CD4-positive, alpha-beta T cell treated with Interleukin-2 at 100 ng/mL for 4 hours (primary cell): ENCODE measurements at places on chromosomes 7 and 10.

DNA sequence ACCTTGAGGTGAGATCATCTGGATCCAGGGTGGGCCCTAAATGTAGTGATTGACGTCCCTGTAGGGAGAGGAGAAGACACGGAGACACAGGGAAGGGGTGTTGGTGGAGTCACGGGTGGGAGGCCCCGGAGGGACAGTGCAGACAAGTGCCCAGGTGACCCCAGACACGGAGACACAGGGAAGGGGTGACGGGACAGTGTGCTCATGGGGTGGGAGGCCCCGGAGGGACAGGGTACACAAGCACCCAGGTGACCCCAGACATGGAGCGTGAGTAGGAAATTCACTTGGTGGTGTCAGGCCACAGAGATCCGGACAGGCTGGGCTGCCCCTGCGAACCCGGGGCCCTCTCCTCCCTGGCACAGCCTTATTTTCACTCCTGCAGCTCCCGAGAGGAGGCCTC lies 176.9 kb downstream of the PTPRN2 start:
- DNase-seq, result no peak

DNA sequence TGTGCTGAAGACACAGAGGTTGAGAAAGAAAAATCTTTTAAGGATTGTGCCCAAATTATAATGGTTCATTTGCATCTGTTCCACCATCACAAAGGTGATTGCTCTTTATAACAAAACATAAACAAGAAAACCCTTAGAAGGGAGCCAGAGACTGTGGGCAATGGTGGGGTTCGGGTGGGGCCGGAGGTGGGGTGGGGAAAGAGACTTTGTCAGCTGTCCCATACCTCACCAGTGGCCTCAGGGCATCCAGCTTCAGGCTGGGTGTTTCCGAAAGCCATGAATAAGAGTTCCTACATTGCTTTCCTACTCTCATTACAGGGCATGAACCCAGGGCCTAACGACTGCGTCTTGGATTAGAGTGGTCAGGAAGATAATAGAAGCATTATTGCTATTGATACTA lies 227.9 kb downstream of the PHTF2 start:
- DNase-seq, result no peak

- DNase-seq, result no peak
Measured at GRCh38 chr10:30821994-30822692, 192.6 kb upstream of the LYZL2 start.

GRCh38 chr10:60747817-60748469 lies 30.3 kb upstream of the CDK1 start:
- DNase-seq, result no peak

DNA sequence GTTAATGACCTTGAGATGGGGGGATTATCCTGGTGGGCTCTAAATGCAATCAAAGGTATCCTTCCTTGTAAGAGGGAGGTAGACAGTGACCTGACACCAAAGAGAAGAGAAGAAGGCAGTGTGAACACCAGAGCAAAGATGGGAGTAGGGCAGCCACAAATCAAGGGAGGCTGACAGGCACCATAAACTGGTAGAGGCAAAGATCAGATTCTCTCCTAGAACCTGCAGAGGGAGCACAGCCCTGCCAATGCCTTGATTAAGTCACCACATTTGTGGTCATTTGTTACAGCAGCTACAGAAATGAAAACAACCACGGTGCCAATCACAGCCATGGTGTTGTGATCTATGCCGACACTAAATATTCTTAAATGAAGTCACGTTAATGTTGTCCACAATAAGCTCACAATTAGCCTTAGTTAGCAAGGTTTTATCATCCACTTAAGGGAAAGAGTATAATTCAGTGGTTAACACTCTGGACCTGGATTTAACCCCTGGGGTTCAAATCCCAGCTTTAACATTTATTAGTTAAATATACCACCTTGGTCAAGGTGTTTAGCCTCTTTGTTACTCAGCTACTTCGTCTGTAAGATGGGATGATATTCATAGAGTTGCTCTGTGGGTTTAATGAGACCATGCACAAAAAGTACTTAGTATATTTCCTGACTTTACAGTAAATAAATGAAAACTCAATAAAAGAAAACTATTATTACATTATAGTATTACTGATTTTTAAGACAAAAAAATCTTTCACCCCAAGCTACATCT lies 70.8 kb downstream of the SGMS1 start:
- DNase-seq, result peak; percentile 56

GRCh38 chr10:69362471-69362954 lies 54.2 kb downstream of the TACR2 start:
- peak; percentile 30 for DNase-seq

DNA sequence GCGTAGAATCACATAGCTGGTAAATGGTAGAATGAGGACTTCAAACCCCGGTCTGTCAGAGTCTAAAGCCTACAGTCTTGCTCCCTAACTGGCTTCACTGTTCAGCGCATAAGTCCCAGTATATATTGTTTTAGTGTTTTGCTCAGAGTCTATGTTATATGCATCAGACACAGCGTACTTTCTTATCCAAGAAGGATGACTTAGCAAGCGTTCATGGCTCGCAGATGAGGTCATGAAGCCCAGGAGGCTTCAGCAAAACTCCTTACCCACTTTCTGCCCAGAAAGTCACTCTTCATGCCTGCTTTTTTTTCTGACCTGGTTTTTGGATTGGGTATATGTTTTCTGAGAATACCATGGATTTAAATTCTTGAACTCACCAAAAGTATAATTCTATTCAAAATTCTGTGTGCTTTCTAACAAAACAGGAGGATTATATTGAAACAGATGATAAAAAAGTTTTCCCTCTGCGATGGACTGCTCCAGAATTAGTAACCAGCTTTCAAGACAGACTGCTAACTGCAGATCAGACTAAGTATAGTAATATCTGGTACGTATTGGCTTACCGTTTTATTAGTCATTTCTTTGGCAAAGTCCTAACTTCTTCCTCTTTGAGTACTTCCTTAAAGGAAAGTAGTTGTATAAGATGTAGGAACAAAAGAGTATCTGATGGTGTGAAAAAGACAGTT lies 24.6 kb upstream of the BHLHA15 start:
- no peak for DNase-seq

DNA sequence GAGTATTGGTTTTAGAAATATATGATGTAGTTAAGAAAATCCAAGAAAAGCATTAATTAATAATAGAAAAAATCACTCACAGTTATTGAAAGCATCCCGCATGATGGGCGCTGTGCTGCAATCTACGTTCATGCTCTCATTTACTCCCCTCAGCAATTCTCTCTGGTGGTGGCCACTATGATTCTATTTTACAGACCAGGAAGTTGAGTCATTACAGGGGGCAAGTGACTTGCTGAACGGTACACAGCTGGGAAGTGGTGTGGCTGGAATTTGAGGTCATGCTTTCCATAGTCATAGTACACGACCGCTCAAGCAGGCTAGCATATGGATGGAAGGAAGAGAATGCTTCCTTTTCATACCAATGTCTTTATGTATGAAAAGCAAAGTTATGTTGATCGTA lies 117.4 kb downstream of the TES start:
- DNase-seq, result no peak

- DNase-seq, result no peak
Measured at GRCh38 chr7:71388181-71388580, 256.2 kb downstream of the GALNT17 start.

GRCh38 chr10:68296843-68297663 lies 34.8 kb upstream of the HNRNPH3 start:
- no peak for DNase-seq

GRCh38 chr10:96896884-96897589 lies 64.9 kb downstream of the LCOR start:
- DNase-seq, result no peak

GRCh38 chr10:62582101-62582705 lies 208.0 kb downstream of the ZNF365 start:
- DNase-seq, result no peak

GRCh38 chr10:117016266-117016665 lies 11.3 kb upstream of the SHTN1 start:
- DNase-seq, result no peak

DNA sequence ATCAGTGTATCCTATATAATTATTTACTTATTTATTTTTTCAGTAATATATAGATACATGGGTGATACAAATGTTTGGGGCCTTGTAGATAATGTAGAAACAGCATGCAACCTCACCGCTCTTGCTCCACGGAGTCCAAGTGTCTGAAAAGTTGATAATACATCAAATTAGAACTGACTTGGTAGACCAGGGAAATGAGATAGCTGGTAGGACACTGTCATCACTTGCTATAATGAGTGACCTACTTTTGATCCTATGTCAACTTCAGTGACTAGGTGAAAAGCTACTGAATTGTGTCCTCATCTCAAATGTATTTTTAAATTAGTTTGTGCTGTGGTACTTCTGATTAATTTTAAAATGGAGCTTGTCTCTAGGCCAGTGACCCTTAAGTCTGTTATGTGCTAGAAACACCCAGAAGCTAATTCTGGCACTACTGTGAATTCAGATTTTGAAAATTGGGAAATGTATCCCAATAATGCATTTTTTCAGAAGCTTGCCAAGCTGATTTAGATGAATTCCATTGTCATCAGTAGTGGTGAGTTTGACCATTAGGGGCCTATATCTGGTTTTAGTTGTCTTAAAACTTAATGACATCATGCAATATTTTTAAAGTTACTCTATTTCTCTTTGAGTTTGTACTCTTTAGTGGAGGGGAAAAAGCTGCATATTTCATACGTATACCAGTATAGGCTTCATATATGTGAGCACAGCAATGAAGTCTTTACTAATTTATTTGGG lies 17.4 kb downstream of the CDK1 start:
- no peak for DNase-seq

- DNase-seq, result peak; percentile 54
Measured at GRCh38 chr10:30502266-30503060, 68.5 kb downstream of the MAP3K8 start.

- DNase-seq, result no peak
Measured at GRCh38 chr10:79984851-79985250, 35.9 kb upstream of the SFTPD start.

GRCh38 chr7:129776362-129776722 lies 164.8 kb downstream of the NRF1 start:
- no peak for DNase-seq

- no peak for DNase-seq
Measured at GRCh38 chr10:7534480-7534852, 123.6 kb upstream of the SFMBT2 start.

GRCh38 chr7:12729112-12729511 lies 41.7 kb downstream of the ARL4A start:
- DNase-seq, result no peak

DNA sequence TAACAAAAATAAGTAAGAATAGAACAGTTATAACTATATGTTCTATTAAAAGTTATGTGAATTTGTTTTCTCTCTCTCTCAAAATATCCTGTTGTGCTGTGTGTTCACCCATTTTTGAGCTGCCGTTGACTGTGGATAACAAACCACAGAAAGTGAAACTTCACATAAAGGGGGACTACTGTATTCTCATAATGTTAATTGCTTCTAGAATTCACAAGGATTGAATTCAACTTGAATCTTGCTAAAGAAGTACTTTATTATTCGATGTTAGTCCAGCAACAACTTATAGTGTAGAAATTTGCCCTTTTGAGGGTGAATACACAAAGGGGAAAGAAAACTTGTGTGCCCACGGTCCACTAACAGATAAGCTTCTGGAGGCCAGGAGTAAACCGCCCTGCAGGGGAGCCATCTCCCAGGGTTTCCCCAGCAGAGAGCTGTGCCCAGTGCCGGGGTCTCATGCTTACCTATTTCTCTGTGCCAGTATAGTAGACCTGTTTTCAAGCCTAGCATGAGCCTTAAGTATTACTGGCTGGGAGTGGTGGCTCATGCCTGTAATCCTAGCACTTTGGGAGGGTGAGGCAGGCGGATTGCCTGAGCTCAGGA lies 87.1 kb downstream of the KAT6B start:
- DNase-seq, result no peak

- DNase-seq, result no peak
Measured at GRCh38 chr7:90232430-90232829, 12.5 kb upstream of the CFAP69 start.

DNA sequence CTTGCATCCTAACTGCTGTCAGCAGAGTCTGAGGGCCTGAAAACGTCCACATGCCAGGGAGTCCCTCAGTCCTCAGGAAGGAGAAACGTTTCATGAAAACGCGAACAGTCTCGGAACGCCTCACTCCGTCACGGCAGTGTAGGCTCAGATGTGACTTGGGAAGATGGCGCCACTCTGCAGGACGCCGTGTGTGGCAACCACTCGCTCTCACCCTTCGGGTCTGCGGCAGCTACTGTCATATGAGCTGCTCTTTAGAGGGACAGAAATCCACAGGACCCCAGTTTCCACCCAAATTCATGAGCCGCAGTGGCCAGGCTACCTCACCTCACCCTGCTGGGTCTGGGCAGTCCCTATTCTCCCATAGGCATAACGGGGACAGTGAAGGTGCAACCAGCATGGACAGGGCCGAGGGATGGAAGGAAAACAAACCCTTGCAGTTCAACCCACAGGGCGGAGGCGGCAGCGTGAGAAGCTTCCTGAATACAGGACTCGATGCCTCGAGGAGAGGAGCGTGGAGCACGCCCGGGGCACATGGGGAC lies 438.3 kb downstream of the DNAJB6 start:
- no peak for DNase-seq

DNA sequence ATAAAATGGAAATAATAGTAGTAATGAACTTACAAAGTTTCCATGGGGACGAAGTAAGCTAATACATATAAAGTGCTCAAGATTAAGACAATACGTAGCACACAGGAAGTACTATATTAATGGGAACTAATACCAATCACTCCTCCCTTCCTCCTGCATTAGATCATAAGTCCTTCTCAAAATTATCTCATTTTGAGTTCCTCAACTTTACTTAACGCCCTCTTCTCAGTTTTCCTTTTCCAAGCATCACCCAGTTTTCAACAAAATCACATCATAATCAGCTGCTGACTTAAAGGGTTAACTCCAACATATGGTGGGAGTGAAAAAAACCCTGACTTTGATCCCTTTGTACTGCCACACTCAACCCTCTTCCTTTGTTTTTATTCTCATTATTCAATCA lies 24.4 kb downstream of the JMJD1C start:
- no peak for DNase-seq

DNA sequence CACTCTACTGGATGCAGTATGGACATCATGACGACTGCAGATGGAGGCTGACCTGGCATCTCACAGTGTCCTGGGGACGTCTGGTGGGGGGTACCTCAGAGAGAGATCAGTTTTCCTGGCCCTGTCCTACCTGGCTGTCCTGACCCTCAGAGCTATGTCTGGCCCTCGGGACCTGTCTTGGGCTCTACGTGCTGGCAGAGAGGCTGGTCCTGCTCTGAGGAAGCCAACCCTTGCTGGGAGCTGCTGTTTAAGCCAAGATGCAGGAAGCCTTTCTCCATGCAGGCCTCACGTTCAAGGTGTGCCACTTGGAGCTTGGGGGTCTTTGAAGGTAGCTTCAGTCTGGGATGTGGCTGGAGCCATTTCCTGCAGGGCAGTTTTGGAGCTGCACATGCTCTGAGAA lies 42.1 kb upstream of the CXCL12 start:
- DNase-seq, result no peak

GRCh38 chr7:136136906-136137454 lies 159.8 kb upstream of the MTPN start:
- DNase-seq, result no peak

- no peak for DNase-seq
Measured at GRCh38 chr7:91326516-91327199, 62.4 kb downstream of the FZD1 start.
